Right ventricle myocardium superior (tissue), 1 donor: ENCODE measurements at places on chromosomes 12 and 14.

DNA sequence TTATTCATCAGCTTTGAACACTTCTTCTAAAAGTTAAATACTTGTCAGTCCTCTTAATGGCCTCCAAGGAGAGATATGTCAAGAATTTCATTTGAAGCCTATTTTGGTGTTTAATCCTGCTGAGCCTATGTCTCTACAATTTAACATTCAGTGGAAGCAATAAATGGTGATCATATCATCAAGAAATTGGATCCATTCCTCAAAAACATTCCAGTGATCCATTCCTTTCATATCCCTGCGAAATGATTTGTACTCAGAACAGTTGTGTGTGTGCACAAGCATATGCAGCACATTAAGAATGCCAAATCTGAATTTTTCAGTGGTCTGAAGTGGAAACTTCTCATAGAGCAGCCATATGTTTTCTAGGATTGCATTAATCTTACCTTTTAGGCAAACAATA, 373.7 kb upstream of the SYT1 start:
- DNase-seq, result no peak

- DNase-seq, result no peak
Observed at GRCh38 chr14:27435923-27436670, 838.3 kb upstream of the NOVA1 start.

- peak; percentile 62 for DNase-seq
Observed at GRCh38 chr12:107320033-107320928, 226.9 kb upstream of the CRY1 start.

GRCh38 chr14:100083706-100084105, 18.5 kb downstream of the EVL start:
- DNase-seq, result no peak

DNA sequence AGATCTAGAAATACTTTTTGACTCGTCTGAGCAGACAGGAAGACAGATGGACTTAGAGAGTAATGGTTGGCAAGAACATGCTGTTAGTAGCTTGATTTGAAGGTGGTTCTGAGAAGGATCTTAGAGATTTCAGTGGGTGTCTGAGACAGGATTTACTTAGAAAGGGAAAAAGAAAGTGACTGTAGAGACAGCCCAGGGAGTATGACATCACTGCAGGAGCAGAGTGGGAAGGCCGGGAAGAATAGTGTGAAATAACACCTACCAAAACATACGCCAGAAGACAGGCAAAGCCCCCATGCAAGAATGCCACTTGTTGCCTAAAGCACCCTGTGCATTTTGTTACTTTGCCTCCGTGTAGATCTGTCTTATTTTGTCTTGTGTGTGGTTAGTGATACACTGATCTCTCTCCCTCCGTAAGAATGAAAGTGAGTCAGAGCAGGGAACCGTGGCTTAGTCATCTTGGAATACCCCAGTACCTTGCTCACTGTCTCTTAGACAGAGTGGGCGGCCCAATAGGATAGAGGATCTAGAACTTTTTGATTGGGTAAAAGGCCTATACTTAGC, 161.3 kb upstream of the IFNG-AS1 start:
- DNase-seq, result no peak

GRCh38 chr12:1864456-1864855, 44.1 kb downstream of the LRTM2 start:
- DNase-seq, result no peak

- DNase-seq, result no peak
Observed at GRCh38 chr12:57751432-57751787, 700 bp downstream of the CDK4 start.

DNA sequence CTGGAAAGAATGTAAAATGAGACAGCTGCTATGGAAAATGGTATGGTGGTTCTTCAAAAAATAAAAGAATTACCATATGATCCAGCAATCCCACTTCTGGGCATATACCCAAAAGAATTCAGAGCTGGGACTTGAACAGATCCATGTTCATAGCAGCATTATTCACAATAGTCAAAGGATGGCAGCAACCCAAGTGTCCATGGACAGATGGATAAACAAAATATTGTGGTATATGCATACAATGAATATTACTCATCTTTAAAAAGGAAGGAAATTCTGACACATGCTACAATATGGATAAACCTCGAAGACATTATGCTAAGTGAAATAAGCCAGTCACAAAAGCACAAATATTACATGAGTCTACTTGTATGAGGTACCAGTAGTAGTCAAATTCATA, 9.1 kb downstream of the RAB2B start:
- DNase-seq, result no peak

- no peak for DNase-seq
Observed at GRCh38 chr14:61187196-61187905, 93.8 kb downstream of the TMEM30B start.

- no peak for DNase-seq
Observed at GRCh38 chr12:7601406-7601805, 64.3 kb downstream of the APOBEC1 start.

DNA sequence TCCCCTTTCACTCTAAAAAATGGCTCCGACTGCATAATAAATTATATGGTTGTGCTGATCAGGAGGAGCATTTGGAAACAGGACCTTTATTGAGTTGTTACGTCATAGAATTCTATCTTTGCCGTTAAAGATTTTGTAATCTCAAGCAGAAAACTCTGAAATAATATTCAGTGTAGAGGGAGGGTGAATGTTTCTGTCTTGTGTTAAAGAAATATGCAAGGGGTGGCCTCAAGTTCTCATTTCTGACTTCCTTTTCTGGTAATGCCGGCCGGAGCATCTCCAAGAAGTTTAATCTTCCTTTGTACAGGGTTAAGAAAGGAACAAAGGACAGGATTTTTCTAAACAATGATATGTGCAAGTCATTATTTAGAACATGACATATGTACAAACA, 165.1 kb downstream of the SLC38A4 start:
- no peak for DNase-seq

DNA sequence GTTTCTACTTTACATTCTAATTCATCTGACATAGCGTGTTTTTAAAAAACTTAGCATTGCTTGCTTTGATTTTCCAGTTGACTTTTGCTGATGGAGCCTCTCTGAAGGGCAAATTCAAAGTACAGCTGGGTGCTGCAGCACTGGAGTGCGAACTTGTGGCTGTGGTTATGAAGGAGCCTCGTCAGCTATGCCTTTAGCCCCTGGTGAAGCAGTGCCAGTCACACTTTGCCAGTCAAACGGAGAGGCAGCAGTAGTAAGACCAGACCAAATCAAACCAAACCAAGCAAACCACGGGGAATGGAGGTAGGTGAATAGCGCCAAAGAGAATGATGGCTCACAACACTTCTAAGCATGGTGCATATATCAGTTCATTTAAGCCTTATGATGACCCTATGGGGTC, 15.1 kb upstream of the SLC38A2 start:
- DNase-seq, result no peak

DNA sequence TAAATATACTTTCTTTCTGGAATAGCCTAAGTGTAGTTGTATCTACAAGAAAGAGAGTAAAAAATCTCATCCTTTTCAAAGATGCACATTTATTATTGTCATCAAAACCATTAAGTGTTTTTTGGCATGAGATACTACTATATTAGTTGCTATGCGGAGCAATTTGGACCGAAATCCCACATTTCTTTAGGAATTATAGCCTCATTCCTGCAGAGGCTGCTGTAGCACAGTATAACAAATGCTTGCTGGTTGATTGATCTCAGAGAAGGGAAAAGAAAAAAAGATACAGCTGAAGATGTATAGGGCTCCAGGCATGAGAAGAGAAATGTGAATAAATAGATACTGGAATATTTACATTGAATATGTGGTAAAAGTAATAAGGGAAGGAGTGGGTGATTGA, 36.0 kb downstream of the RHOJ start:
- DNase-seq, result no peak

- peak; percentile 64 for DNase-seq
Observed at GRCh38 chr12:5511644-5512600, 80.0 kb downstream of the NTF3 start.

DNA sequence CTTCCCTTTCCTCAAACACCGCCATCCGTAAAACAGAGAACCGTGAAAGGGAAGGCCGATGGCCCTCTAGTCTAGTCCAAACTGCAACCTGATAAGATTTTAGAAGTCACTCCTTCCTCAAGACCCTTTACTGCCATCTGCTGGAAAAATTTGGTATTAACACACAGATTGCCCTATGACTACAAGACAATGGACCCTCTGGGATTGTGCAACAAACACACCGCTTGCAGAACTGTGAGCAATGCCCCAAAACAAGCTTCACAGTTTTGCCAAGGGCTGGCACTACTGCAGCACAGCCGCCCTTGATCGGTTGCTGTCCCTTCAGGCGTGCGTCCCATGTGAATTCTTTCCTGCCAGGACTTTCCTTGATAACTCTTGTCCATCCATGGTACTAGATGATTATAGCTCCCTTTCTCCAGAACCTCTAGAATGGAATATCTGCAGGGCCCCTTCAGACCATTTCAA, 23.1 kb downstream of the LLPH start:
- DNase-seq, result no peak

DNA sequence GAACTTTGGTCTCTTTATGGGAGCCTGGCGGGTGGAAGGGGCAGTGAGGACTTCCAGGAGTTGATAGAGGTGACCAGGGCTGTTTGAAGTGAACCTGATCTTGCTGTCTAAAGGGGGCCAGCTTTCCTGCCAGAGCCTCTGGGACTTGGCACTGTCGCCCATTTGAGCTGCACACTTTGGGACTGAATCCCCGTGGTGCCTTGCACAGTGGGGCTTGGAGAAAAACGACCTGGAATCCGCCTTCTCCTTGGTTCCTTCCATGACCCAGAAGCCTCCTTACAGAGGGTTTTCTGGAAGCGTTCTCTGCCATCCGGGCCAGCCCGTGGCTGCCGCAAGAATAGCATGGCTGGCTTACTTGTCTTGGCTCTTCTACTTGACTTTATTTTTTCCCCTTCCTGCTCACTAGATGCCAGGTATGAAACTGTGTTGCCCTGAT, 2.0 kb downstream of the RFLNA start:
- DNase-seq, result peak; percentile 25

GRCh38 chr14:53695692-53696214, 260.9 kb downstream of the BMP4 start:
- DNase-seq, result no peak

DNA sequence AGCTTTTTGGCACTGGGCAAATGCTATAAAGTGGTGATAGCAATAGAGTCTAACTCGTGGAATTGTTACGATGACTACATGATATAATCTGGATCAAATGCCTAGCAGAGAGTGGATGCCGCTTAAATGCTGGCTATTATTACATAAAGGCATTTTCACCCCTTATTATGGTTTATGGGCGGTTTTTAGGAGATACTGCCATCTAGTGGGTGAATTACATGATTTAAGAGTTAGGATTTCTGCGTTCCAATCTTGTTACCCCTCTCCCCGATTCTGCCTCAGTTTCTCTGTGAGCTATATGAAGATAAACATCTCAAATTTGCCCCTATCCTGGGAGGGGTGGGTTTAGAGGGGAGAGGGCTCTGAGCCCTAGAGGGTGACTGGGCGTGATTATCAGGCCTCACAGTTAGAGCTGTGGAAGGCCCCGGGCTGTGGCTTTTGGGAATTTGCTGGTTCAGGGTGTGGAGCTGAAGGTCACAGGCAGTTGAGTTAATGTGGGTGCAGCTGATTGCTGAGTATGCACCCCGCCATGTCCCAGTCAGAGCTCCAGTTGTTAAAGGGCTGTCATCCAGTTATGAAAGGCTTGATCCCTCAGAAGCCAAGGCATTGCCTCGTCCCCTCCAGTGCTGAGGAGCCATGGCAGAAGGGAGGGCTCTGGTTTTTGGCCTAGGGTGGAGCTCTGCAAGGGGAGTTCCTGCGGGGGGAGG, 14.4 kb downstream of the CLSTN3 start:
- no peak for DNase-seq

- no peak for DNase-seq
Observed at GRCh38 chr14:99201351-99202073, 70.5 kb downstream of the BCL11B start.

DNA sequence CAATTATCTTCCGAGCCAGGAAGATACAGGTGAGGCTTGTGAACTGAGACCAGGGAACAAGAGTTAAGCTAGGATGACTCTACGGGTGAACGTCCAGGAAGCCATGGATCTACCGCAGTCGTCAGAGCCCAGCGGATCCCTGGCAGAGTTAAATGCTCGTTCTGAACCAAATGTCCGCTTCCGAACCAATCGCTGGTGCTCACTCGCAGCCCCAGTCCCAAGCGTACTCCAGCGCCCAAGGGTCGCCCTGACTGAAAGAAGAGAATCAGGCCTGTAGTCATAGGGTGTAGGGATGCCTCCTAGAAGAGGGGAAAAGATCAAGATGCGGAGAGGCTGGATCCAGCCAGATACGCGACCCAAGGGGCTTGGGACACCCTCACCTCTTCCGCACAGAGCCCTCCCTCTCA, 283 bp downstream of the VIPAS39 start:
- DNase-seq, result no peak
